ENCODE measurements at places on chromosomes 5 and 9.

DNA sequence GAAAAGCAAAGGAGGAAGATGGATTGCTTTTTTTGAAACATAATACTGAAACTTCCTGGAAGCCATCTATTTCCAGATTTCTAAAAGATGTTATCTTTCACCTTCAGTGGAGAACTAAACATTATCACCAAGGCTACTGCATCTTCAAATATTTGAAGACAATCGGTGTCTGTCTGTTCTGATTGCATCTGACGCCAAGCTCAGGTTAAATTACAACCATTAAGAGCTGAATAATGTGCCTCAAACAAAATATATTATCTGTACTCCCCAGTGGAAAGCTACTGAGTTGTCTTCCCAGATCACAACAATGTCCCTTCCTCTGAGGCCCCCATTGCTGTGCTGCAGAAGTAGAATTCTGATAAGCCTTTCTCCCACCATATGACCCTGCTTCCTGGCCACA lies 342.3 kb downstream of the PLK2 start:
- DNase-seq: no peak

GRCh38 chr5:41201082-41201772 lies 12.1 kb downstream of the C6 start:
- DNase-seq: no peak

- no peak for DNase-seq
Measured at GRCh38 chr9:76143834-76144233, 250.4 kb downstream of the RFK start.

DNA sequence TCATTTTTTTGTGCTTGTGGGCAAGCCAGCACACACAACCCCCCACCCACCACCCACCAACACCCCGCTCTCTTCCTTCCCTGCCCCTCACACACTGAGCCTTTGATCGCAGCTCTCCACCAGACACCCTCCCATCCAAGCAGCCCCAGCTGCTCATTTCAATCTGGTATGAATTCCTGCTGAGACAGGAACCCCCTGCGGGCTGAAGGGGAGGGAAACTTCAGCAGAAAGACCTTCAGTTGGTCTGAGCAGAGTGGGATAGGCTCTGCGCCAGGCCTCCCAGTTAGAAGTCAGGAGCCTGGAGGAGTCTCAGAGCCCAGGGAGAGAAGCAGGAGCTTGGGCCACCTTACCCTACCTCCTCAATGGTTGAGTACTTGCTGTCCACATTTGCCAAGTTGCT lies 7.2 kb downstream of the PCDHGC5 start:
- DNase-seq: peak; percentile 88

- DNase-seq: no peak
Measured at GRCh38 chr5:95940758-95941682, 20.6 kb downstream of the ELL2 start.

- no peak for DNase-seq
Measured at GRCh38 chr5:127418367-127418766, 99.1 kb upstream of the PRRC1 start.

- no peak for DNase-seq
Measured at GRCh38 chr5:130000460-130000859, 96.2 kb downstream of the CHSY3 start.

- DNase-seq: no peak
Measured at GRCh38 chr9:129336130-129336528, 158.1 kb upstream of the IER5L start.

DNA sequence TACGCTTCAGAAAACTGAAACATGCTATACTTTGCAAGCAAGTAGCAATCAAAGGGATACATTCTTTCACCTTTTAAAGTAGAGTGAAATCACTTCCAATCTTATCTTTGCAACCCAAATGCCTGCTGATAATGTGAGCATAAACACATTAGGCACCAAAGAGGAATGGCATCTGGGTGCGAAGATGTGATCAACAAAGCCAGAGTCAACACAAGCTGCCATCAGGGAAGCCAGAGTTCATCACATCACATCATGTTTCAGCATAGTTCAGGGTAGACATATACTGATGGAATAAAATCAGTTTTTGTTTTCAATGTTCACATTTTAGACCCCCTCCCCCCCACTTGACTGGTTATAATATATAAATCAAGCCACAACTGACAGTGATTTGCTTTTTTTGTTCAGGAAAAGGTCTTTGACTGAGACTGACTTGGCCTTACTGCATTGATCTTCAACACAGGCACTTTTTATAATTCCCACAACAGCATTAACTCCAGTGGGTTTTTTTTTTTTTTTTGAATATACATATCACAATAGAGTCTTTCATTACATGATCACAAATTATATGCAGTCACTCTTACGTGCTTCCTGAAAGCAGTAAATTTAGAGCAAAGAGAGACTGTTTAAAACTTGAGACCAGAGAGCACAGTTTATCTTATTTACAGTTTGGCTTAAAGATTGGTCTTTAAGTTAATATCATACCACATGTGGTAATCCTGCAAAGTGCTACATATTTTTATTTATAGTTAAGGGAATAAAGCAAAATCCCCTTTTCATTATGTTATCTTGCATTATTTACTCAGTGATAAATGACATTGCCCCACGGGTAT lies 20.3 kb downstream of the AOPEP start:
- DNase-seq: no peak

DNA sequence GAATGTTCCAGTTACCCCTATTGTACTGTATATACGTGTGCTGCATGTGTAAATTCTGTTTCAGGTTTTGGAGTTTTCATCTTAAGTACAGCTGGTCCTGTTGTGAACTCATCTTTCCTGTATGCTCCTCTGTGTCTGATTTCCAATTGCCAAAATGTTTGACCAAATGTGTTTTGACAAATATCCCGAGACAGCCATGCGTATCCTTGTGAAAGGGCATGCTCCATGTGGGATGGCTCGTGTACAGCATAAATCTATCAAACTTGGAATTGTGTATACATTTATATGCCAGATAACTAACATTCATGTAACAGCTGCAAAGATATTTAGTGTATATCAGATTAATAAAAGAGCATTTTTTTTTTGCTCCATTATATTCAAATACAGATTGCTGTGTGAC lies 69.5 kb upstream of the IQGAP2 start:
- no peak for DNase-seq

GRCh38 chr9:18182636-18183035 lies 291.3 kb upstream of the ADAMTSL1 start:
- no peak for DNase-seq

DNA sequence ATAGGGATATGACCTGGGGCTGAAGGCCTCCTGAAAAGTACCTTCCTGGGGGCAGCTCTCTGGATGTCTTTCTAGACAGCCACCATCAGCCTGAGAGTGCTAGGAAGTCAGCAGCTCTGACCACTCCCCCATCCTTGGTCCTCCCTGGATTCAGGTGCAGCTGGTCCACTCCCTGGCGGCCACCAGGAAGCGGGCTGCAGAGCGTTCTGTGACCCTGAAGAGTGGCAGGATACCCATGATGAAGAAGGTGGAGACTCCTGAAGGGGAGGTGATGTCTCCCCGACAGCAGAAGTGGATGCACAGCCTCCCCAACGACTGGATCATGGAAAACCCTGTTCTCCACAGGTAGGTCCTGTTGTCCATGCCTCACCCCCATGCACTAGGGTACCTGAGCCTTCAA lies 1.8 kb downstream of the CCDC180 start:
- no peak for DNase-seq

DNA sequence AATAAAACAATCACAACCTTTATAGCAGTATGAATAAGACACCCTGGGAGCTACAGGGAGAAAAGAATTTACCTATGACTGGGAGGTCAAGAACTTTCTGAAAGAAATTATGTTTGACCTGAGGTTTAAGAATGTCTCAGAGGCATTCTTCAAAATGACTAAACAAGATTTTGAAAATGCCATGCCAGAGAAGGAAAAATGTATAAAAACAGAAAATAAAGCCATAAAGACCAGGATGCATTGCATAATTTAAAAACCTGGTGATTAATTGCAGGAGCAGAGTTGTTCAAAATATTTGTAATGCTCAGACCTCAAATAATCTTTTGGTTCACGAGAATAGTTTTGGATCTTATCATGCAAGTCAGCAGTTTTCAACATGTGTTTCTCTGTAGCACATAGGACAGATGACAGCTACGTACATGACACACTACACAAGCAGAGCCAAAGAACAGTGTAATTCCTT lies 954.7 kb upstream of the ARRDC3 start:
- DNase-seq: no peak

- DNase-seq: no peak
Measured at GRCh38 chr9:14811844-14812243, 89.3 kb upstream of the CER1 start.

GRCh38 chr9:107827304-107827703 lies 337.7 kb upstream of the KLF4 start:
- DNase-seq: no peak

- DNase-seq: no peak
Measured at GRCh38 chr5:154826-155225, 36.5 kb upstream of the LRRC14B start.

- DNase-seq: no peak
Measured at GRCh38 chr5:156497804-156498208, 170.8 kb downstream of the SGCD start.

DNA sequence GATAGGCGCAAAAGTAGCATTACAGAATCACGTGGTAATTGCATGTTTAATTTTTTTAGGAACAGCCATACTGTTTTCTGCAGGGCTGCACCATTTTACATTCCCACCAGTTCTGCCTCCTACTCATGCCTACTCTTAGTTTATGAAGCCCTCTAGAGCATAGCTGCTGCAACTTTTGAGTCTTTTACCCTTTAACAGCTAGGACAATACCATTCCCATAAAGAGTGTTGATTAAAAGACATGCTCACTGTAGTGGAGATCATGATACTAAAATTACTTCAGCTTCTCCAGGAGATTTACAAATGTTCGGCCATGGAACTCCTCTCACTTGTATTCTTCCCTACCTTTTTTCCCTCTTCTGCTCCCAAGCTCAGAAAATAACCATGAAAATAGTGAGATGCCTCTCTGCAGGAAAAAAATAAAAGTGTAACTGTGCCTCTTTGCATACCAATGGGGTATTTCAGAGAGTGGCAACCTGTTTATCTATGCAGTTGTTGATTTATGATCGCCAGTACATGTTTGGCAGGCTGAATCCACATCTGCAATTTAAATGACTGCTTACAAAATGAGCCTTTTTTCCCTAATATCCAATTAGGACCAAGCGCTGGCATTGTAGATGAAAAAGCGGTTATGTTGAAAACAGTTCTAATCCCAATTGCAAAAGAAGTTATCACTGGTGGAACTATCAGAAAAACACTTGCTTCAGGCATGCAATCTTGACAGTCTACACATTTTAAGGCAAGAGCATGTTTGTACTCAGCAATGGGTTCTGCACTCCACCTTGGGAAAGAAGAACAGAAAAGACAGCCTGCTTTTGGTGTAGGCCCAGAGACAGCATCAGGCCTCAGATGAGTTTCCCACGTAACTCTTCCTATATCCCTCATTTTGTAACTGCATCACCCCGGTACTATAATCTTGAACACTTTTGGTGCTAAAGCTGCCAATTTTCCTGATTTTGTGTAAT lies 131.1 kb downstream of the ADAMTSL1 start:
- no peak for DNase-seq

DNA sequence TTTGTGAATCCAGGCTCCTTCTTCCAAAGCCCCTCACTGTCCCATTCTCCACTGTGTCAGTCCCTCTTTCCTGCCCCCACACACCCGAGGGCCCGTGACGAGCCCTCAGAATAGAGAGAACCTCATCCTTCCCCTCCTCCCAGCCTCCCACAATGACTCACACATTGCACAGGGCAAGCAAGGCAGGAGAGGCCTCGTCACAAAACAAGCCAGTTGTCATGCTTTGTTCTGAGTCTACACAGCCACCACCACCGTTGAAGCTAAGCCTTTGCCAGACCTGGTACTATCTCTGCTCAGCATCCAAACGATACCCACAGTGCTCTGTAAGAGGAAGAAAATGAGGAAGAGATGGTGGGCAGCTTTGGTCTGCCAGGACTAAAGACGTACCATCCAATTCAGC lies 142.2 kb upstream of the ZNF366 start:
- no peak for DNase-seq

GRCh38 chr9:71245651-71246050 lies 124.2 kb upstream of the TRPM3 start:
- DNase-seq: no peak

- no peak for DNase-seq
Measured at GRCh38 chr5:61618577-61618976, 286.5 kb downstream of the ZSWIM6 start.

DNA sequence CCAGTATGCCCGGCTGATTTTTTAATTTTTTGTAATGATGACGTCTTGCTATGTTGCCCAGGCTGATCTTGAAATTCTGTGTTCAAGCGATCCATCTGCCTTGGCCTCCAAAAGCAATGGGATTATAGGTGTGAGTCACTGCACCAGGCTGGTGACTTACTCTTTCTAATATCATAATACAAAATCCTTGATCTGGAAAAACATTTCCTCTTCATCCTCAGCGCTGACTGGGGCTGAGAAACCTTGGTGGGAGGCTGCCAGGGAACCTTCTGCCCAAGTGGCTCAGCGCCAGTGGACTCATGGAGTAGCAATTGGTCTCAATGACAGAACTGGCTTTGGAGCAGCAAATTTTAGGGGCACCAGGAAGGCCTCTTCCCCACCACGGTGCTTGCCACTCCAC lies 17.5 kb upstream of the SEMA4D start:
- DNase-seq: no peak

GRCh38 chr9:130027533-130028365 lies 15.2 kb downstream of the FNBP1 start:
- DNase-seq: no peak

- DNase-seq: peak; percentile 47
Measured at GRCh38 chr5:43561356-43561755, 4.5 kb upstream of the PAIP1 start.

DNA sequence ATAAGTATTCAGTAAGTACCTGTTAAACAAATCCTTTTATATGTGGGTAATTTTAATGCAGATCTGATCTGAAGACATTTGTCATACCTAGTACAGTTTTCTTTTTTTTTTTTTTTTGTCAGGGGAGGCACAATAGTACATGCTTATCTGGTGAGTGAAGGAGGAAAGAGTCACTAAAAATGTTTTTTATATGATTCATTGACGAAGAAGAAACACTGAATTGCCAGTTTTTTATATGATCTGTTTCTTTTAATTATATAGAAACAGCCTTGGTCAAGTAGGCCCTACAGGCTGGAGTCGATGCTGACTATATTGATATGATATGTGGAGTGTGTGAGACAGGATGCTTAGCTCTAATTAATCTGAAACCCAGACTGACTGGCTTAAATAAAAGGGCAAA lies 315.2 kb downstream of the PSAT1 start:
- no peak for DNase-seq

DNA sequence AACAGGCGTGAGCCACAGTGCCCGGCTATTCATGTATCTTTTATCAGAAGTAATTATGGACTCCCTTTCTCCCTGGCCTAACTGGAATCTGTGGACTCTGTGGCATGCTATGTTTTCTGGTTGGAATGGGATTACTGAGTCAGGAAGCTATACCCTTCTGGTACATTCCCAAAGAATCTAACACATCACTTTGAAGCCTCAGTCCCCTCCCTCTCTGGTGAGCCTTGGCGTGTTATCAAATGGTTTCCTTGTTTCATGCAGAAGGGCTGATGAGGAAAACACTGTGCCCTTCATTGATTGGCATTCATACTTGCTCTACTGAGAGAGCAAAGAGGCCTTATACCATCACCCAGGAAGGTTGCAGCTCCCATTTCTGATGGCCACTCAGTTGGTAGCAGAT lies 22.9 kb downstream of the C5orf15 start:
- no peak for DNase-seq

- DNase-seq: no peak
Measured at GRCh38 chr5:78640662-78641474, 7.7 kb downstream of the LHFPL2 start.

- no peak for DNase-seq
Measured at GRCh38 chr9:16213781-16214515, 656.5 kb downstream of the BNC2 start.

- peak; percentile 44 for DNase-seq
Measured at GRCh38 chr5:167485061-167485774, 806.2 kb upstream of the WWC1 start.

- DNase-seq: no peak
Measured at GRCh38 chr5:93572608-93573353, 8.2 kb downstream of the NR2F1-AS1 start.
